Kidney epithelial cell (primary cell): ENCODE measurements at places on chromosomes 1 and 21.

DNA sequence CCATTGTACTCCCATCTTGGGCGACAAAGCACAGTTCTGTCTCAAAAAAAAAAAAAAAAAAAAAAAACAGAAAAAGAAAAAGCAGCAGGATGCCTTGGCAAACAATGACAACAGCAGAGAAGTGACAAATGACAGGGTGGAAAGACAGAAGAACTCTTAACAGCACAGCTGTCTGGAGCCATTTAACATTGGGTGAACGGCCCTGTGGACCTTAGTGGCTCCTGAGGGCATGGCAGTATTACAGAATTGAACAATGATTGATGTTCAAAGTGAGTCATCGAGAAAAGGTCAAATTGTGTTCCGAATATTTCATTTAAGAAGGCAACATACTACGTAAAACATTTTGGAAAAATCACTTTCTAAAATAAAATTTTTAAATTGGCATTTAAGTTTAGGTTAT lies 30.0 kb downstream of the DNASE2B start:
- DNase-seq, result no peak

GRCh38 chr1:177794376-177794991 lies 175.4 kb downstream of the SEC16B start:
- DNase-seq, result no peak

DNA sequence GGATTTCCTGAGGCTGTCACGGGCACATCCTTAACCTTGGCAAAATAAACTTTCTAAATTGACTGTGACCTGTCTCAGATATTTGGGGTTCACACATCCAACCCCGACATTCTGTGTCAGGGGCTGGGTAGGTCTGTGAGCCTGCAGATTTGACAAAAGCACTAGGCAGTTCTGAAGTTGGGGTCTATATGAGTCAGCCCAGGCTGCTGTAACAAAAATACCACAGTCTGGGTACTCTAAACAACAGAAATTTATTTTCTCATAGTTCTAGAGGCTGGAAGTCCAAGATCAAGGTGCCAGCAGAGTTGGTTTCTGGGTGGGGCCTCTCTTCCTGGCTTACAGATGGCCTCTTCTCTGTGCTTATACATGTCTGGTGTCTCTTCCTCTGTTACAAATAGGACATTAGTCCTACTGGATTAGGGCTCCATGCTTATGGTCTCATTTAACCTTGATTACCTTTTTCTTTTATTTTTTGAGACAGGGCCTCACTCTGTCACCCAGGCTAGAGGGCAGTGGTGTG lies 3.0 kb upstream of the CPLANE2 start:
- no peak for DNase-seq

GRCh38 chr1:234214129-234214910 lies 158.9 kb upstream of the COA6 start:
- no peak for DNase-seq
